GM10248 (cell line): ENCODE measurements at places on chromosomes 7 and 10.

DNA sequence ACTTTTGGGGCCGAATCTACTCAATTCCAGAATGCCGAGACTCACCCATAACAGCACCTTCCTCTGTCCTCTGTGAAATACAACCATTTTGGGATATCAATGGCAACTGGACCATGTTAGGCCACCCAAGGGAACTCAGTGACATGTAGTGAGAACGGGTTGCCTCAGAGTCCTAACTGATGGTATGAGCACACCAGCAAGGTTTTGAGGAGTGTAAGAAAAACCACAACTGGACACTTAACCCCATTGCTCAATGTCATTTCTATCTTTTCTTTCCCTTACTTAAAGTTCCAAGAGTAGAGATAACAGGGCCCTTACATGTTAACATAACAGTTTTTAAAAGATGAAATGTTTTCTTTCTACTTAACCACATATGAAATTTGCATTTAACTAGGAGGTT lies 67.1 kb downstream of the TNS3 start:
- DNase-seq, result no peak

DNA sequence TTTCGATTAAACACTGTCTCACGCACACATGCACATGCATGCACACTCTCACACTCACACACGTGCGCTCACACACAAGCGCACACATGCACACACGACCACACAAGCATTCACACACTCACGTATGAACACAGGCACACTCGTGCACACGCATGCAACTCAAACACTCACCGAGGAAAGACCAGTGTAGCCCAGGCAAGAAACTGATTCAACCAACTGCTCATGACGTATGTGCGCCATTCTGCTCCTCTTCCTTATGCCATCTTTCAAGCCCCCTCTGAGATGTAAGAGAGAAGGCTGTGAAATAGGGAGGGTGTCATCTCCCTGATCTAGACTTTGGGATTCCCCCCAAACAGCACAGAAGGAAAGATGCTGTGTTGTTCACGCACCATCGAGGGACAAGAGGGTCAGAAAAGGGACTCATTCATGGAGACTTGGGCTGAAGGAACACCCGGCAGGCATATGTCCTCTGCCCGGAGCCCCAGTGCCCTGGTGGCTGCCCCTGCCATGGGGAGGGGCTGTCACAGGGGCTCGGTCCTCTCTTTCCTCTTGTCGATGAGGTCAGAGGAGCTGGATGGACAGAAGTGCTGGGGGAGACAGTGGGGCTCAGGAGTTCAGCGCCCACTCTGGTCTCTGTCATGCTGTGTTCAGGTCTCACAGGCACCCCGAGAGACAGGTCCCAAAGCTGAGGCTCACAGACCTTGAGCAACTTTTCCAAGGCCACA lies 130.1 kb upstream of the SHH start:
- no peak for DNase-seq

DNA sequence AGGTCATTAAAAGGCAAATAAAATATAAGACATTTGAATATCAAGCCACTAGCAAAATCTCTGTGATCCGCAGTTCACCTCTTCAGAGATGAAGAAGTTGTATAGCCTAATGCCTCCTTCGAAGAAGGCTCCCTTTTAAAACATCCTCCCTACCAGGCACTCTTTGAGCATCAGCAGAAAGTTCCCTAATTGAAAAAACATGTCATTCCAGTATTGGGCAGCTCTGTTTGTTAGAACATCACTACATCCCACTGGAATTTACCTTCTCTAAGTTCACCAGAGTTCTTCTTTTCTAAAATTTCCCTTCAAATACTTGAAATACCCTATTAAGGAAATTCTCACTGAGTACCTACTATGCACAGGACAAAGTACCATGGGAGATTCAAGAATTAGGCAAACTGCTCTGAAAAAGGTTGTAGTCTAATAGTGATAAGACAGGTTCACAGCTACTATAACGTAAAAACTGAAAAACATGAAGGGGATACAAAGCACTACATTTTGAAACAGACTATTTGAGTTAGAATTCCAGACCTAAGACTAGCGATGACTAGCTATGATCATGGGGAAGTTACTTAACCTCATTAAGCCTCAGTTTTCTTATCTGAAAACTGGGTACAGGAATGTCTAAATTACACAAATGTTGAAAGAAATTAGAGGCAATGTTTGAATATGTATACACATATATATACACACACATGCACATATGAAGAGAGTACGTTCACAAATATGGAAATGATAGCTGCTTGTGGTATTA lies 128.7 kb downstream of the ELAPOR2 start:
- DNase-seq, result no peak

GRCh38 chr10:10533437-10533836 lies 484.2 kb upstream of the CELF2 start:
- no peak for DNase-seq

DNA sequence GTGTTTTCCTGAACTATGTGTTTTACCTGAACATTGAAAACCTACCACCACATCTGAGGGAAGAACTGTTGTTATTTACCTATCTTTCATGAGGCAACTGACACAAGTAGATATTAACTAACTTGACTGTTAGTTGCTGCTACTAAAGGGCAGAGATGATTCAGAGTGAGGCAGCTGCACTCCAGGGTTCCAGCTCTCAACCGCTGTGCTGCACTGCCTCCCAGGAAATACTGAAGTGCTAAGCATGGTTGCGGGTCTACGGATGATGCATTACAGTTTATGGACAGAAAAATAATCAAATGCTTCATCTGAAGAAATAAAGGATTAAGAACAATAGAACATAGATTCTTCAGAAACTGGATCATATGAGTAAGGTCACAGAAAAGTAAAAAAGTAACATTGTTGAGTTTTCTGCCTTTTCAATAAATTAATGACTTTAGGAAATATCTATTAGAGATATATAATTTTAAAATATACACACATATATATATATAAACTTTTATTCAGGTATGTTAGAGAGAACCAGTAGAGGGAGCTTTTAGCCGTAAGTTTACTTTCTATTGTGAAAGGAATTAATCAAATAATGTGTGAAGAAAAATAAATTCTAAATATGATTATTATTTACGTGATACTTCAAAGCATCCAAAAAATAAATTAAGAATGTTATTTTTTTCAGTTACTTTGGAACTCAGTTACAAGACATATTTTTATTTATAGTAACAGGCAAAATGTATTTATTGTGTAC lies 620.0 kb downstream of the CNTNAP2 start:
- no peak for DNase-seq

DNA sequence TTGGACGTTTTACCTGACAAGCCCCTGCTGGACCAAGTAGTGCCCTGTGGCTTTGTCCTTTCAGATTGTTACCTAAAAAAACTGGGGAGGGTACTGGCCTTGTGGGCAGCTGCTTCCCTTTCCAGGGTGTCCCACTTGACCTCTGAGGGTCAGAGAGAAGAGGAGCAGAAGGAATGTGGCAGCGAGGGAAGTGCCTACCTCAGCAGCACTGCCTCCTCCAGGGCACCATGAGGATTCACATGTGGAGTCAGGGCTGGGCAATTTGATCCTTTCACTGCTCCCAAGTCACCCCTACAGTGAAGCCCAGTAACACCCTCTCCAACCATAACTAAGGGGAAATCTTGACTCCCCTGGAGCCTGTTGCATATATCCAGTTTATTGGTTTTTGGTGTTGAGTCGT lies 64.6 kb downstream of the ITGB1 start:
- DNase-seq, result no peak

GRCh38 chr7:94683066-94683465 lies 27.1 kb upstream of the SGCE start:
- DNase-seq, result no peak

DNA sequence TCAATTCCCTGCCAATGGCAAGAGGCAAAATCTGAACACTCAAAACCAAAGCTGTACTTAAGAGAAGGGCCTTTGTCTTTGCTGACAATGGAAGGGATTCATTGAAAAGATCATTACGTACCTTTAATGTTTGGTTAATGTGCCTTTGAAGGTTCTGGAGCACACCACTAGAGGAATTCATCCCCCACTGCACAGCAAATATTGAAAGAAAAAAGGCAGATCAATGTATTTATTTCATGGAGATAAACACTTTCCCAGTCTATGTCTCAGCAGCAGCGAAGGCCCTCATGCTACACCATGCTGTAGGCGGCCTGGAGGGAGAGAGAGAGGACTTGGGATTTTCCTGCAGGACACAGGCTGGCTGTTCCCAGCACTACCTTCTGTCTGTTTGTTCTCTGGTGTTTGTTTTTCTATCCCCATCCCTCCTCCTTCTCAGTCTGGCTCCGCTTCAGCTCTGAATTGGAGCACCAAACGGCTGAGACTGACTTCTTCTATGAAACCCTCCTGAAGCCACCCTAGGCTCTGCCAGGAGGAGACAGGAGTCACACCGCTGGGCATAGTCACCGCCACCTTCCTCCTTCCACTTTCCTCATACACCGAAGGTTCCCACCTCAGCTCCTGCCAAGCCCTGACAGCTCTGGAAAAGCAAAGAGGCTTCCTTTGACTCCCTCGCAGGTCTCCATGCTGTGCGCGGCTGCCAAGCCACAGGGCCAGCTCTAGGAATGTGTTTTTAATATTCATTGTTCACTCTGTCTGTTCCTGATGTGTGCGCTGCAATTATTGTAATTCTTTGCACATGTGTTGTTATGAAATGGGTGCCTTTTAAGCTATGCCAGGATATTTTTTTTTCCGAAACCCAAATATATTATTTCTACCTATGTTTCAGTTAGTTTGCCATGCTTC lies 301.5 kb downstream of the FZD1 start:
- DNase-seq, result no peak

- DNase-seq, result no peak
These were observed 58.8 kb downstream of the FIGNL1 start for GRCh38 chr7:50391386-50391785.

DNA sequence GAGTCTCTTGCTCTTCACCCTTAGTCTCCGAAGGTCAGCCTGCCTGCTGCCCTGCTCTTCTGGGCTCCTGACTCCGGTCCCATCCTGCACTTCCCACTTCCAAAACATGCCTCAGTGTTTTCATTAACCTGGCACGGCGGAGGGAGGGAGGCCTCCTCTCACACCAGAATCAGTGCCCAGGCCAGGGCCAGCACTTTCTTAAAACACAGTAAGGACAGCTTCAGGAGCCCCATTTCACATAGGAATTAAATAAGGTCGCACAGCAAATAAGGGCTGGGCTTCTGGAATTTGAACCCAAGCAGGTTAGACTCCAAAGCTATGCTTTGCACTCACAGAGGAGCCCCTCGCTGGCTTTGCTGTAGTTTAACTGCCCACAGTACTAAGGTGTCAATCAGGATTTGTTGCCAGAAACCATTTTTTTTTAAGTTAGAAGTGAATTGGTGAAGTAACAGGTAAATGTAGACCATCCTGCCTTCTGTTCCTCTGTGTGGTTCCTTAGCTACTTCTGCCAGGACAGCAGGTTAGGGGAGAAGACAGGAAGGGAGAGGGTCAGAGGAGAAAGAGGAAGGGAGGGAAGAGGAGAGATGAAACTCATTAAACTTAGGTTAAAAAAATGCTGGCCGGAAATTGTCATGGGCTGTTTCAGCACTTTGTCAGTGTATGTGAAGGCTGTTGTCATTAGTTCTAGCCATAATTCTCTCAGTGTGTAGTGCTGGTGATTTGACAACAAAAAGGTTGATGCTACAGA lies 1.1 kb downstream of the RASSF4 start:
- DNase-seq, result no peak

DNA sequence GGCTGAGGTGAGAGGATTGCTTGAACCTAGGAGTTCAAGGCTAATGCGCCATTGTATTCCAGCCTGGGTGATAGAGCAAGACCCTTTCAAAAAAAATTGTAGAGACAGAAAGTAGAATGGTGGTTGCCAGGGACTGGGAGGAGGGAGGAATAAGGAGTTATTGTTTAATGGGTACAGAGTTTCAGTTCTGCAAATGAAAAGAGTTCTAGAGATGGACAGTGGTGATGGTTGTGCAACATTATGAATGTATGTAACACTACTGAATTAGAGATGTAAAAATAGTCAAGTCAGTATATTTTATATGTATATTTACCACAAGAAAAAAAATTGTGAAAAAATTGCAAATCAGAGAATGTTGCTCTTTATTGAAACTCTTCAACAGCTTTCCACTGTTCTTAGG lies 266.5 kb upstream of the NPY start:
- DNase-seq, result no peak

DNA sequence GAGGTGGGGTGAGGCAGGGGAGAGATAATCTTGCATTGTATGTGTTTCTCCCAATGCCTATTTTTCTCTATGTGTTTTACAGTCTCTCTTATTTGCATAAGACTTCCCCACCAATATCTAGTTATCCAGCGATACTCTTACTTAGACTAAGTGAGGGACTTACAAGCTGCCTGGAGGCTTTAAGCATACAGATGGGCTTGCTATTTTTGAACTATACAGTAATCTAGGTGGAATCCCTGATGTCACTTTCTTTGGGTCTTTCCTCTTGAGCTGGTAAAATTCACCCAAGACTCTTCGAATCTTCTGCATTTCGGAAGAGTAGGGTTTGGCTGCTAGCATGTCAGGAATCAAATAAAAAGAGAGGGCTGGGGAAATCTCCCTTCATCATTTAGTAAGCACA lies 76.6 kb downstream of the NDUFB2 start:
- no peak for DNase-seq

DNA sequence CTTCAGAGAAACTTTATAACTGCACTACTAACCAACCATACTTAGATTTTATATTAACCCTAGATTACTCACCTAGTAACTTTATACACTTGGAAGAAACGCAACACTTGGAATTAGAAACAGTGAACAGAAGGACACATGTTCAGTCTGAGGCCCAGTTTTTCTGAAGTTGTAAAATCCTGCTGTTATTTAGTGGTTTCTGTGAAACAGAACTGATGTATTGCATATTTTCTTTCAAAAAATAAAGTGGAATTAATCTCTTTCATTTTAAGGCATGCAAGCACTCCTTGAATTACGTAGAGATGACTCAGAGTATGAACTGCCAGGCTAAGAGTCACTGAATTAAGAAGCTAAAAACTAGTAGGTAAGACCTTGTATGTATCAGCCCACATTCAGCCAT lies 215.8 kb downstream of the SKAP2 start:
- DNase-seq, result no peak

GRCh38 chr7:67878808-67879207 lies 882.2 kb downstream of the TYW1 start:
- DNase-seq, result no peak

- DNase-seq, result no peak
These were observed 22.7 kb downstream of the MKRN1 start for GRCh38 chr7:140456551-140457051.

- no peak for DNase-seq
These were observed 4.2 kb downstream of the CNPY1 start for GRCh38 chr7:155541986-155542675.

DNA sequence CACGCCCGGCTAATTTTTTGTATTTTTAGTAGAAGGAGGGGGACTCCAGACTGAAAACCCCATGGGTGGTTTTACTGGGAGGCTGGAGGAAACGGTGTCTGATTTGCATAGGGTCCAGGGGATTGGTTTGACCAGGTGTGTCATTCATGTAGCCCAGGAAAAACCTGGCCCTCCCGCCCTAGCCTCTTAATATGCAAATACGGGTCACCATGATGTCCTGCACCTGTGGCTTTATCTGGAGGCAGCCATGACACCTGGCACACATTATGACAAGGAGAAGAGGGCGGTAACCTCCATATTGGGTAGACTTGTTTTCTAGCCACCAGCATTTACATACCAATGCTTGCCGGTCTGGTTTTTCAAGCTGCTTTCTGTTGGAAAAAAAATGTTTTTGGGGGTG lies 68.0 kb downstream of the TRIL start:
- DNase-seq, result no peak
